ENCODE measurements at places on chromosomes 16 and 17.

DNA sequence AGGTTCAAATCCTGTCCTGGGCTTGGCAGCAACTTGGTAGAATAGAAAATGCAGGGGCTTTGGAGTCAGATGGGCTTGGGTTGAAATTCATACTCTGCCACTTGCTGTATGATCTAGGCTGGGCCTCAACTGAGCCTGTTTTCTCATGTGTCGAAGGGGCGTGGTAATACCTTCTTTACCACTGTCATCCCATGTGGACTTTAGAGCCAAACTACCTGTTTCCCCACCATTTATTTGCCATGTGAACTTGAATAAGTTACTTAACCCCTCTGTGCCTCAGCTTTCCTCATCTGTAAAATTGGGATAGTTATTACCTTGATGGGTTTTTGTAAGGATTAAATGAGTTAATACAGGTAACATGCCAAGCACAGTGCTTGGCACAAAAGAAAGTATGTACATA is 106.0 kb downstream of the COPRS start:
- no peak for DNase-seq
- H3K4me3 ChIP-seq: no peak overlapping the region

GRCh38 chr16:83271970-83272575 is 535.7 kb upstream of the HSBP1 start:
- H3K27me3 ChIP-seq: no peaks in the 10 kb centered on the region
- DNase-seq: peak; percentile 6
- H3K4me1 ChIP-seq: no peaks in the 10 kb centered on the region
- H3K36me3 ChIP-seq: no peaks in the 10 kb centered on the region

- peaks cover 13% of the 10 kb centered on the region for H3K27me3 ChIP-seq
- no peaks in the 10 kb centered on the region for H3K36me3 ChIP-seq
- H3K4me1 ChIP-seq: no peaks in the 10 kb centered on the region
- H3K4me3 ChIP-seq: no peak overlapping the region
- DNase-seq: no peak
- H3K27ac ChIP-seq: no peak overlapping the region
Measured at GRCh38 chr17:74945543-74945942, 9.8 kb downstream of the OTOP3 start.

- H3K27me3 ChIP-seq: no peaks in the 10 kb centered on the region
- H3K4me3 ChIP-seq: peak overlapping the region; percentile 80
- no peaks in the 10 kb centered on the region for H3K36me3 ChIP-seq
- DNase-seq: peak; percentile 64
Measured at GRCh38 chr16:88784074-88784855, 755 bp downstream of the PIEZO1 start.

- H3K27me3 ChIP-seq: peaks cover 14% of the 10 kb centered on the region
- H3K4me1 ChIP-seq: peaks cover under 1% of the 10 kb centered on the region
- H3K36me3 ChIP-seq: no peaks in the 10 kb centered on the region
- H3K4me3 ChIP-seq: no peak overlapping the region
Measured at GRCh38 chr17:7740481-7741001, 23.0 kb downstream of the DNAH2 start.

- no peak overlapping the region for H3K4me3 ChIP-seq
- no peak overlapping the region for H3K27ac ChIP-seq
- H3K27me3 ChIP-seq: no peaks in the 10 kb centered on the region
- peaks cover 36% of the 10 kb centered on the region for H3K36me3 ChIP-seq
Measured at GRCh38 chr17:16091773-16092172, 92.1 kb downstream of the TTC19 start.

GRCh38 chr16:79691007-79691406 is 90.5 kb upstream of the MAF start:
- no peak overlapping the region for H3K27ac ChIP-seq
- H3K36me3 ChIP-seq: no peaks in the 10 kb centered on the region
- no peak for DNase-seq
- H3K4me1 ChIP-seq: peaks cover 9% of the 10 kb centered on the region
- no peak overlapping the region for H3K4me3 ChIP-seq

DNA sequence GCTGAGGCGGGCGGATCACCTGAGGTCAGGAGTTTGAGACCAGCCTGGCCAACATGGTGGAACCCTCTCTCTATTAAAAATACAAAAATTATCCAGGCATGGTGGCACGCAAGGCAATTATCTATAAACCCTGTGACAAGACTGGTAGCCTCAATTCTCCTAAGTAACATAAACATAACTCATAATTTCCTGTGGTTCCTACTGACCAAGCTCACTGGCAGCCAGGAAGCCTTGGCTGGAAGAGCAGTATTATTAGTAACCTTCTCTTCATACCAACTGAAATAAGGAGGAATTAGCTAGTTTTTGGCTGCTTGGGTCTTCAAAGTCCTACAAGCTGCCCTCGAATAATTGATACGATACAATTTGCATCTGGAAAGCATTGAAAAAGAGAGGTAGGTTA is 31.6 kb upstream of the LRRC37A3 start:
- H3K36me3 ChIP-seq: no peaks in the 10 kb centered on the region
- no peak for DNase-seq
- H3K27me3 ChIP-seq: peaks cover 2% of the 10 kb centered on the region
- H3K4me1 ChIP-seq: no peaks in the 10 kb centered on the region
- no peak overlapping the region for H3K27ac ChIP-seq

DNA sequence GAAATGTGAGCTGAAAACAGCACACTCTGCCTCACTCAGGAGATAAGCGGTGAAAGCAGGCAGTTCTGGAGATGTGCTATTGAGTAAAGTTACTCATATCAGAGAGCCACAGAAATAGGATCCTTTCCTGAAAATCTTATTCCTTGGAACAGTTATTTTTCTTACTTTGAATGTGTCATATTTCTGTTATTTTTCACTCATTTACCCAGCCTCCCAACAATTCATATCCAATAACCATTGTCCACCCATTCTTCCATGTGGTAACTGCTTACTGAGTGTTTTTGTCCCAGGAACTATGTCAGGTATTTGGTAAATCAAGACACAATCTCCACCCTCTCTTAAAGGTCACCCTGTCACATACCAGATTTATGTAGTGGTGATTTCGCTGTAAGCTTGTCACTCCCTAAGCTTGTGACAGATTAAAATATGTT is 144.9 kb downstream of the PARN start:
- no peak overlapping the region for H3K4me3 ChIP-seq
- H3K27ac ChIP-seq: no peak overlapping the region
- H3K27me3 ChIP-seq: no peaks in the 10 kb centered on the region
- peak; percentile 74 for DNase-seq
